ACHN (cell line): ENCODE measurements at places on chromosomes 16 and 17.

GRCh38 chr17:1012823-1013728 lies 16.1 kb downstream of the TIMM22 start:
- no peak for DNase-seq

GRCh38 chr16:1036726-1037393 lies 35.7 kb upstream of the SSTR5 start:
- DNase-seq: peak; percentile 75

DNA sequence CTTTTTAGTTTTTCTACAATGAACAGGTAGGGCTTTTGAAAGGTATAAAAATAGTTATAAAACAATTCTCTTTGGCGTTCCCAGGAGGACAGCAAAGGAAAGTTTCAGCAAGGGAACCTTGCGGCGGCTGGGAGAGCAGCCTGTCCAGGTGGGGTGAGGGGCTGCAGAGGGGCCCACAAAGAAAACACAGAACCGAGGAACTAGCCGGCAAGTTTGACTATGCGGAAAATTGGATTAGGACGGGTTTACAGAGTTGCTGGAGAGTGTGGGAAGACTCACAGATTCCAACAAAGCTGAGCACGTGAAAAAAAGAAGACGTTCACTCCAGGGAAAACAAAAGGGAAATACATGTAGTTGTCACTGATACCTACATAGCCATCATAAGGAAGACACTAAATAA lies 40.2 kb upstream of the METTL16 start:
- no peak for DNase-seq

- DNase-seq: no peak
Measured at GRCh38 chr16:69589434-69590269, 23.9 kb downstream of the NFAT5 start.

GRCh38 chr16:78984887-78985464 lies 615.6 kb downstream of the MAF start:
- DNase-seq: no peak

GRCh38 chr16:86410081-86410480 lies 100.2 kb upstream of the FOXF1 start:
- no peak for DNase-seq

GRCh38 chr17:17770632-17771044 lies 66.1 kb downstream of the SREBF1 start:
- no peak for DNase-seq

DNA sequence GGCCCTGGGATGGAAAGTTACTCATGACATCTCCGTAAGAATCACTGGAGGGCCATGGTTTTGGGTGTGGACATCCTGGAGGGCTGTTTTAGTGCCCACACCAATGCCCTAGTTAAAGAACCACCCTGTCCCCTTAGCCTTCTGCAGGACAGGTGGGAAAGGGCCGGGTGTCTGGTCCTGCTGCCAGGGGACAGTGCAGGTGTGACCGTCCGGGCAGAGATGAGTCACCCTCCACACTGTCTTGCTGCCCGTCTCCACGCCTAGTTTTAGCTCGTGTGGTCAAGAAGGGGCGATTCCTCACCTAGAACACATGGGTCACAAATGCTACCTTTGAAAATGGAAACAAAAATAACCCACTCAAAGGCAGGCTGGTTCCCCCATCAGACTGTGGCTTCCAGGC lies 17.0 kb downstream of the CEP295NL start:
- DNase-seq: no peak

DNA sequence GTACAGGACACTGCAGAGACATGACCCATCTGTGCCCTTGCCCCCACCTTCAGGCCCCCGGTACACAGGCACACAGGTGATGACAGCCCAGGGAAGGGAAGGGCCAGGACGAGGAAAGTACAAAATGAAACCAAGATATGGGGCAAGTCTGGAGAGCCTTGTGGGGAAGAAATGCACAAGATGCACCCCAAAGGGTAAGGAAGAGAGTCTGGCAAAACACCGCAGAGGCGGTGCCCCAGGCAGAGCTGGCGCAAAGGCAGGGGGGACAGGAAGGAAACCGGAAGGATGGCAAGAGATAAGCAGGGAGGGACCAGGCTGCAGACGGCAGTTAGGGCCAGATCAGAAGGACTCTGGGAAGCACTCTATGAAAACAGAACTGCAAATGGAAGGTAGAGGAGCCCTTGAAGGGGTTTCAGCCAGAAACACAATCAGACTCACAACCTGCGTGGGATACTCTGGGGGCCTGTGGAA lies 81.4 kb downstream of the SLC39A11 start:
- DNase-seq: no peak

GRCh38 chr17:1555651-1556471 lies 6.7 kb downstream of the PITPNA start:
- no peak for DNase-seq

- DNase-seq: peak; percentile 14
Measured at GRCh38 chr16:17467923-17468540, 2.7 kb downstream of the XYLT1 start.
